ENCODE measurements at places on chromosomes 16 and 17. TPM values are rescaled to one million over a fixed set of nuclear protein-coding genes. Genes with fewer than 3 reads are reported as not detected.

GRCh38 chr16:4064950-4065352 lies 51.3 kb downstream of the ADCY9 start:
- DNase-seq, result no peak

- no peak for DNase-seq
Observed at GRCh38 chr16:73891129-73891542, 405.5 kb upstream of the PSMD7 start.

DNA sequence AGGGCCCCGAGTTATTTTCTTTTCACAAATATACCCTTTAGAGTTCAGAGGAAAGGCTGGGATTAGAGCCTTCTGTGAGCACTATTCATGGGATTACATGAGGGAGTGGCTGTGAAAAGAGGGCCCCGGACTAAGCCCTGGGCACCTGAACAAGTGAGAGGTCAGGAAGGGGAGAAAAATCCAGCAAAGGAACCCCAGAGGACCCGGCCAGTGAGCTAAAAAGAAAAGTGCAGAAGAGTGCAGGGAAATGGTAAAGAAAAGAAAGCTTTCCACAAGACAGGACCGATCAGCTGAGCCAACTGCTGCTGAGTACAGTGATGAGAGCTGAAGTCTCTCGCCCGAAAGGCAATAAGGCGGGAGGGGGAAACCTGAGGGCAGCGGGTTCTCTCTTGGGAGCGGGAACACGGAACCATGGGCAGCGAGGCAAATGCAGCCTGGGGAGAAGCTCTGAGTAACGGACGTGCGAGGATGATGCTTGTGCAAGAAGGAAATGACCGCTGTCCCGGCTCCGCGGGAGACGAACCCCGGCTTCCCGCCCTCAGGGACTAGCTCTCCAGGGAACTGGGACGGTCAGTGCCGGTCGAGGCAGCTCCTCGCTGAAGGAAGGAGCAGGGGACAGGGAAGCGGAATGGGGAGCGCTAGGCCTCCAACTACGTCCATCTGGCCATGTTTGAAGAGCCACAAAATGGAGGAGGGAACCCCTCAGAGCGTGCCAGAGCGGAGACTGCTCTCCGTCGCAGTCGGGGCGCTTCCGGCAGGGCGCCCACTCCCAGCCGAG lies 665 bp upstream of the ALDH3A2 start:
- peak; percentile 46 for DNase-seq

GRCh38 chr17:27577121-27577761 lies 53.7 kb upstream of the LGALS9 start:
- DNase-seq, result peak; percentile 63

DNA sequence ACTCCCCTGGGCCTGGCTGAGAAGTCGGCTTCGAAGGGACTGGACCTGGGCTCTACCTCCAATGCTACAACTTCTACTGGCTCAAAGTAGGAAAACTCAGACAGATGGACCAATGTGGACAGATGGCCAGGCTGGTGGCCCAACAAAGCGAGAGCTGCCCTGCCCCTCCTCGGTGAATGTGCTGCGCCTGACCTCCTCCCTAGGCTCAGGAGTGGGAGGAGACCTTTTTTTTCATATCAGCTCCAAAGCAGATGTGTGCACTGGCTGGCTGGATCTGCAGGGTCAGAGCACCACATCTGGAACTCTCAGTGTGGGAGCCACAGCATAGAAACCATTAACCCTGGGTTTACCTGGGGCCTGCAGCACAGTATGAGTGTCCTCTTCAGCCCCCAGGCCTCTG lies 20.8 kb downstream of the ATP6V0D1 start:
- no peak for DNase-seq

DNA sequence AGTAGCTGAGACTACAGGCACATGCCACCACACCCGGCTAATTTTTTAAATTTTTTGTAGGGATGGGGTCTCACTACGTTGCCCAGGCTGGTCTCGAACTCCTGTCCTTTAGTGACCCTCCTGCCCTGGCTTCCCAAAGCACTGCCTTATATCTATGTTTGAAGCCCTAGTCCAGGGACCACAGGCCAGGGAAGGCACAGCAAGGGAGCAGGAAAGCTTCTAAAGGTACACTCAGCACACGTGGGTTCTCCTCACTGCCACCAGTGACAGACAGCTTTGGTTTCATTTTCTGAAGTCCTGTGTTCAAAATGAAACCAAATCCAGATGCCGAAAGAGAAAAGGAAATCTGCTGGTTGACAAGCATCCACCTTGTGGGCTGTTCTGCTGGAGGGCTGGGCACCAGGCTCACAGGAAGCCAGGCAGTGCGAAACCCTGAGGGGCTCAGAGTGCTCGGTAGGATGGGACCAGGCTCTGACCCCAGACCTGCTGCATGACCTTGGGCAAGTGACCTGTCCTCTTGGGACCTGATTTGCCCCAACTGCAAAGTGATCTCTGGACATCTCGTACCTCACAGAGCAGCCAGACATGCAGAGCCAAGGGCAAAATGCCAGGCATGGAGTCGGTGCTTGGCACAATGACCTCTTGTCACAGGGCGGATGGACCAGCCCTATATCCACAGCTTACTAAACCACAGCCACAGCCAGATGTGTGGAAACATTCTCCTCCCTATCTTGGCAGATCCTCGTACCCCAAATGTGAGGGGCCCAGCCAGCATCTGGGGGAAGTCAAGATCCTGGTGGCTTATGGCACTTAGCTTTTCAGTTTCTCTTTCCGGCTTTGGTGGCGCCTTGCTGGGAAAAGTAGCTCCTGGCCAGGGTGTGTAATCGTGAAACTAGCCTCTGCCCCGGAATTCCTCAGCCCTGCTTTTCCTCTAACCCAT lies 2.8 kb upstream of the SOCS1 start:
- DNase-seq, result peak; percentile 48

DNA sequence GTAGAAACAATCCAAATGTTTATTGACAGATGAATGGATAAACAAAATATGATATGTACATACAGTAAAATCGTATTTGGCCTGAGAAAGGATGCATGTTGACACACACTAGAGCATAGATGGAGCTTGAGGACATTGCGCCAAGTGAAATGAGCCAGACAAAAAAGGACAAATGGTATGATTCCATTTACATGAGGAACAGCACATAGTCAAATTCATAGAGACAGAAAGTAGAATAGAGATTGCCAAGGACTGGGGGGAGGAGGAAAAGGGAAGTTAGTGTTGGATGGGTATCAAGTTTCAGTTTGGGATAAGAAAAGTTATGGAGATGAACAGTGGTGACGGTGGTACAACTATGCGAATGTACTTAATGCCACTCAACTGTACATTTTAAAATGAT lies 47.9 kb downstream of the COPRS start:
- DNase-seq, result no peak

DNA sequence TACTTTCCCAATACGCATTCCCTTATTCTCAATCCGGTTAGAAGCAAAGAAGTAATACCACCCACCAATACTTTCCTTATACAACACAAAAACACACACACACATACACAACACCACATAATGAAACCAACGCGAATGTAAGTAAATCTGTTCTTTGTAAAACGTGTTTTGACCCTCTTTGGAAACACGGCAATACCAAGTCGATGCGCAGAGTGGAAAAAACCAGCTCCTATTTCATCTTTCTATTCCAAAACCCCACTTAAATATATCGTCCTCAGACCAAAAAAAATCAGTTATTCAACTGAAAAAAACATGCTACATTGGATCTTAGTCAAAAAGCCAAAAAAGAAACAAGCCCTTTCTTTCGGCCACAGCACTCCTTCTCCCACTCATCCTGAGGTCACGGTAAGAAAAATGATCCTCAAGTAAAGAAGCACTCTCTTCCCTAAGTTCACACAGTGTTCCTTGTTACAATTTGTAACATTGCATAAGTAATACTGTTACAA lies 31.0 kb upstream of the ARL4D start:
- DNase-seq, result no peak

DNA sequence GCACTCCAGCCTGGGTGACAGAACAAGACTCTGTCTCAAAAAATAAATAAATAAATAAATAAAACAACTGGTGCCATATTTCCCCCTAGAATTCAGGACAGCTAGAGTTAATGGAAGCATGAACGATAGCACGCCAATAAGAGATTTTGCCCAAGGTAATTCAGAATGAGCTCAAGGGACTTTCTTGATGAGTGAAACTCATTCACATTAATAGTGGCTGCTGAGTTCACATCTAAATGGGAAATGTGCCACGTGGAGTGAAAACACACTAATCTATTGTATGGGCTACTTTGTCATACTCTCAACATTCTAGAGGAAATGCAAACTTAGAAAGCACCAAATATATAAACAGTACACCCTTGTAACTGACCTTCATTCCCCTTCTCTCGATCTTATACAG lies 47.4 kb upstream of the PSMD7 start:
- DNase-seq, result no peak

DNA sequence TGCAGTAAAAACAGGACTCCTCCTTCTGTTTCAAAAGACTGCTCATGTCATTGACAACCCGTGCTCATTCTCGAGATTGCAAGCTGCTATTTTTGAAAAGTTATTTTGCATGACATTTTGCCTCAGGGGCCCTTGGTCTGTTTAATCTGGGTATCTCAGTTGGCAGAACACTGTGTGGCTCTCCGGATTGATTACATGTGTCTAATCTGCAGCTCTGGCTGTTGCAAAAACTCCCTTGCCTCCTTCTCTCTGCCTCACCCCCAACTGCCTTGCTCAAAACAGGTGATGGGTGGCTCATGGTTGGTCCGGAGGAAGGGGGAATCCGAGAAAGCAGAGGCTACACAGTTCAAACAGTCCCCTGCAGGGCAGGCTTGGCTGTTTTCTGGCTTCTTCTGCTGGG lies 25.3 kb downstream of the GINS3 start:
- DNase-seq, result no peak

DNA sequence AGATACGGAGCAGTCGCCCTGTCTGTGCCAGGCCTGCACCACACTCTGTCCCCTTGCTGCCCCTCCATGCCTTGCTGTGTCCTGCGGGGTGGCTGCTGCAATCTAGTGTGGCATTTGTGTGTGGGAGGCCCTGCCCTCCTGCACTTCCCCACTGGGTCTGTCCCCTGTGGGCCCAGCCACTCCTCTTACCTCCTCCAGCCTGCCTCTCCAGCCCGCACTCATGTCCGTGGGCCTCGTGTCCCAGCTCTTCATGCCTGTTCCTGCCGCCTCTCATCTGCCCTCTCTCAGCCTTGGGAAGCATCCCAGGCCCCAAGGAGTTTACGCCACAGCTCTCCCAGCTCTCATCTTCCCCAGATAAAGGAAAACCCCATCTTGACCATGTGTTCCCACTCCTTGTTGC lies 26.6 kb downstream of the CRAMP1 start:
- no peak for DNase-seq

GRCh38 chr17:75808905-75809621 lies 24.5 kb downstream of the UNK start:
- DNase-seq, result no peak

DNA sequence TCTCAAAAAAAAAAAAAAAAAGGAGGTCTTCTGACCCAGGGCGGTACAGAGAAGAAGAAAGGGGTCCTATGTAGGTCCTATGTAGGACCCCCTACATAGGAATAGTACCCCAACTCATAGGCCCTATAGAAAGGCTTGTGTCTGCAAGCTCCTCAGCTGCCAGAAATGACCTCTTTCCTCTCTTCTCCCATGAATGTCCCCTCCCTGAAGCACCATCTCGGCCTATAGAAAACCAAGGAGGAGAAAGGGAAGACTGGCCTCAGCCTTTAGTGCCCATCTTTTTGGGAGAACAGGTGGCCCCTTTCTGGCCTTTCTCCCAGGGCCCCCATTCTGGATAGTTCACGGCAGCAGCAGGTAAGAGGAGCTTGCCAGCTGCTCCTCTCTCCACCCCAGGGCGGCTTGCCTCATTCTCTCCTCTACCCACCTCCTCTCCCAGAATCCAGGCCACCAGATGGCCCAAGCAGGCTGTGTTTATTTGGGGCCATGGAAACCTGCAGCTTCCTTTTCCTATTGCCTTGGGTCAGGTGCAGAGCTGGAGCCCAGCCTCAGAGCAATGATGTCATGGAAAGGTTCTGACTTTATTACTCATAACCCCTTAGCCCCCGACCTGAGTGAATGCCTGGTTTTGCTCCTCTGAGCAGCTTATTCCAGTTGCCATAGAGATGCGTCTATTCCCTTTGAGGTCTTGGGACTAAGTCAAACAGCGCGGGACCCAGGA lies 1.6 kb upstream of the MRPL58 start:
- no peak for DNase-seq

DNA sequence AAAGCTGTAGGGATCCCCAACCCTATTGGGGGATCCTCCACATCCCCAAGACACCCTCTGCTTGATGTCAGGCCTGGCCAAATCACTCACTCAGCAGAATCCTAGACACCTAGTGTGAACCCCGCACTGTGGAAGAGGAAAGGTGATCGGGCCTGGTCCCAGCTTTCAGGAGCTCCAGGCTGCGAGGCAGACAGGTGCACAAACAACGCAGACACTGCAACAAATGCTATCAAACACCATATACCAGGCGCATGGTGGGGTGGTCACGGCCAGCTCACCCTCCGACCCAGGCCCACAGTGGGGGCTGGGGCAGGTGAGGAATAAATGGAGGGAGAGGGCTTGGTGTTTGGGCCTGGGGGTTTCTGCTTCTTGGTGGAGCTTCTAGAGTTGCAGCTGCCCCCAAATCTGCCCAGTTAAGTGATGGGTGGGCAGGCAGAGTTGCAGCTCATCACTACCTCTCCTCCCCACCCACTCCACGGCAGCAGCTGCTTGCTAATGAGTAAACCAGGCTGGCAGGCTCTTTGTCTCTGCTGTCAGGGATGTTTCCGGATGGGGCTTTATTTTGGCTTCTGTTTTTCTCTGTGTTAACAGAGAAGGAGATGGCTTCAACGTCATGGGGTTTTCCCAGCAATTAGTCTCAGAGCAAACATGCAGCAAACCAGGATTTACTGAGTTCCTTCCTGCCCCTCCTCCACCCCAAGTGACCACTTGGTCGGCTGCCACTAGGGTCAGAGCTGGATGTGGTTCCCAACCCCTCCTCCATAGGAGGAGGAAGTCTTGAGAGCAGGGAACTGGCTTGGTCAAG lies 46.6 kb downstream of the PECAM1 start:
- peak; percentile 55 for DNase-seq

DNA sequence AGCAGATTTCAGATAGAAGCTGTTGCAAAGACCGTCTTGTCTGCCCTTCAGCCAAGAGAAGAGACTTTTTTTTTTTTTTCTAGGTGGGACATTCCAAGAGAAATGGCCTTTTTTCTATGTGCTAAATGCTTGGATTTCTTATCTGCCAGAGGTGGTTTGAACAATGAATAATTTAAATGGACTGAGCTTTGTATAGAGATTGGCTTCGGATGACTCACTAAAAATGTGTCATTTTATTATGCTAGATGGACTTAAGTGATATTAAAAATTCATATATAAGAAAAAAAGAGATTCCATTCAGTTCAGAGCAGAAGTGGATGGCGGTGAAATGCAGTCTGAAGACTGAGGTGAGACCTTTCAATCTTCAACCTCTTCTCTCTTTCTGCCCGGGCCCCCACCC lies 58.4 kb downstream of the MEAK7 start:
- DNase-seq, result no peak

The DNAH9 gene
- 0.82 TPM for total RNA-seq

The CACNG1 gene
- total RNA-seq, result under 0.01 TPM

The MLLT6 gene
- 16.3 TPM for total RNA-seq

The TVP23A gene
- total RNA-seq, result 17.5 TPM

The TUBB3 gene
- 3,334 TPM for total RNA-seq
